NCI-H2081 treated with DMSO at 0.1 percent for 48 hours (cell line): ENCODE measurements at places on chromosomes 4 and X.

- no peak for DNase-seq
These were observed 79.7 kb upstream of the GNPDA2 start for GRCh38 chr4:44806071-44806470.

DNA sequence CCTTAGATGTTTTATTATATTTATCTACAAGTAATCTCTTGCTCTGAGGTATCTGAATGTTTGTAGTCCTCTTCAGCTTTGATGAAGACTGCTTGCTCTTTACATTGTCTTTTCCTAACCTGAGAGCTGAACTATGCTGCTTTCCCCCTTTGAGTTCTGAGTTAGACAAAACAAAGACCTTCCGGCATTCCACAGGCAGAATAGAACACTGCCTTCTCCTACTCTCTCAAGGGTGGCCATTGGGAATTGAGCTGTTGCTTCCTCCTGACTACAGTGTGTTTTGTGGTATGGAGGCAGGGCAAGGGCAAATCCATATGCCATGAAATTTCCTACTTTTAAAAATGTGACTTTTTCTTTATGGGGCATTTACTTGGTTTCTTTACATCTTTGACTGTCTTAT is 841.0 kb downstream of the FAM133A start:
- no peak for DNase-seq

DNA sequence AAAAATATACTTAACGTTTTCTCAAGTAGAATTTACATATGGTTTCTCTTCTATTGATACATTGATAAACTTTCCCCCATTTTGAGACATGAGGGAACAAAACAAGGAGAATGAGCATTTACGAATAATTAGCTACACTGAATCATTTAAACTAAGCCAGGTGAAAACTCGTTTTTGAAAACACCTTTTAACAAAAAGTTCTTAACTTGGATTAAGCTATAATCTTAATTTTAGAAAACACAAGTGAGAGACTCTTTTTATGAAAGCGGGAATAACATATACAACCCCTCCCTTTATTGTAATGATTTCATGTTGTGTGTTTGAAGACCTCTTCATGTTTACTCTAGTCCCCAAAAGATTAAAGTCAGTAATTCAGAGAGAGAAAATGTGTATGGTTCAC is 20.1 kb downstream of the PDLIM3 start:
- DNase-seq = no peak

- DNase-seq = no peak
These were observed 6.5 kb upstream of the PRKG2 start for GRCh38 chr4:81221303-81222081.

DNA sequence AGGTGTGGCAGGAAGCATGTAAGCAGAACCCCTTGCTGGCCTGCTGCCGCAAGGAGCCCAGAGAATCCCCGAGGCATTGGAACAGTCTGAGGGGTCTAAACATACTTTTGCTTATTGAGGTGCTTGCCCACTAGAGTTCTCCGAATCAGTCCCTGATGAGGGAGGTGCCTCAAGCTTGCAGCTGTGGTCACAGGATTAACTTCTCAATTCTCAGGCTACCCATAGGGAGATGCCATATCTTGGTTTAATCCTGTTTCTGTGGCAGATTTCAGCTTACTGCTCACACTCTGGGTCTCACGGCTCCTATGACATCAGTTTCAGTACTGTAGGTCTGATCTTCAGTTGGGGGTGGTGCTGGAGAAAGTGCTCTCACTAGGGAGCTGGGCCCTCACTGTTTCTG is 39.9 kb downstream of the CCNG2 start:
- no peak for DNase-seq

- DNase-seq = no peak
These were observed 4.5 kb downstream of the RAB9A start for GRCh38 chrX:13693341-13693961.

DNA sequence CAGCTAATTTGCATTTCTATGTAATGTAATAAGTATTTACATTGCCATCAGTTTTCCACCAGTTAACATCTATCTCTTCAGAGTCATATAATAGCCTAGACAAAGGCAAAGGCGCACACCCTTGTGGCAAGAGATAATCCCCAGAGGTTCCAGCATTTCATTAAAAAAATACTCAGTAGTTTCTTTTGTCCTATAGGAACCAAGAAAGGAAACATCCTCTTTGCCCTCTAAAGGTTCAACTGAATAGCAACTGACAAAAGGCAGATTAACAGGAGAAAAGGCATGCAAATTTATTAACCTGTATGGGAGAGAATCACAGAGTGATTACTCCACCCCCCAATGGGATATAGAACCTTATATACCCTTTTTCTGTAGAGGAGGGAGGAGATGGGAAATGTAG is 48.4 kb downstream of the MAGEB17 start:
- no peak for DNase-seq

GRCh38 chr4:168847771-168848502 is 162.1 kb downstream of the CBR4 start:
- no peak for DNase-seq

GRCh38 chrX:130106071-130106470 is 4.2 kb downstream of the ELF4 start:
- no peak for DNase-seq

DNA sequence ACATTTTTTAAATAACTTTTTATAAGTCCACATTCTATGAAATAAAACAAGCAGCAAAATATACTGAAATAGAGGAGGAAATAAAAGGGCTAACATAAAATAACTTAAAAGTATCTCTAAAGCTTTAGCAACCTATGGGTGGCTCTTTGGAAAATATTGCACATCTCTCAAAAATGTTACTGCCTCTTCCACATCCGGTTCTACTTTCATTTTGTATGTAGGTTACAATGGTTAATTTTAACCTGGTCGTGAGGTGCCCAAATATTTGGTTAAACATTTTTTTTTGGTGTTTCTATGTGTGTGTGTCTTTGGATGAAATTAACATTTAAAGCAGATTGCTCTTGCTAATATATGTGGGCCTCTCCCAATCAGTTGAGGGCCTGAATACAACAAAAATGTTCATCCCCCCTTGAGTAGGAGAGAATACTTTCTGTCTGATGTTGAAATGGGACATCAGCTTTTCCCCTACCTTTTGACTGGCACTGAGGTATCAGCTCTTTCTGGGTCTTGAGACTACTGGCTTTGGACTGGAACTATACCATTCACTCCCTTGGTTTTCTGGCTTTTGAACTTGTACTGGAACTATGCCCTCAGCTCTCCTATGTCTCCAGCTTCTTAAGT is 353.0 kb downstream of the ADAM29 start:
- DNase-seq = no peak

- DNase-seq = no peak
These were observed 11.3 kb downstream of the TXK start for GRCh38 chr4:48122756-48123155.

- no peak for DNase-seq
These were observed 902.7 kb upstream of the EPHA5 start for GRCh38 chr4:66572949-66573348.

DNA sequence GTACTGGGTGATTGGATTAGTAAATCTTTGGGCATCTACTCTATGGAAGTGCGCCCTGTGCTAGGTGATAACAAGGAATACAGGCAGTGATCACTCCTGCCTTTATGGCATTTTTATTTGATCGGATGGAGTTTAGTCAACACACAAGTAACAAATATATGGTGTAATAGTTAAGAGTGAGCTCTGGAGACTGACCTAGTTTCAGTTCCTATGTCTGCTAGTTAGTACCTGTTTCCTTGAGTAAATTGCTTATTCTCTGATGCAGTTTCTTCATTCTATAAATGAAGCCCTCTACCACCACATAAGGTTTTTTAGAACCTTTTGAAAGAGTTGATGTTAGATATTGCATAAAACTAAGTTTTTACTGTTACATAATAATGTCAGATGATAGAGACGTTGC is 134.6 kb downstream of the KDM6A start:
- no peak for DNase-seq

- no peak for DNase-seq
These were observed 39.5 kb downstream of the GUCY1A1 start for GRCh38 chr4:155706147-155706546.

DNA sequence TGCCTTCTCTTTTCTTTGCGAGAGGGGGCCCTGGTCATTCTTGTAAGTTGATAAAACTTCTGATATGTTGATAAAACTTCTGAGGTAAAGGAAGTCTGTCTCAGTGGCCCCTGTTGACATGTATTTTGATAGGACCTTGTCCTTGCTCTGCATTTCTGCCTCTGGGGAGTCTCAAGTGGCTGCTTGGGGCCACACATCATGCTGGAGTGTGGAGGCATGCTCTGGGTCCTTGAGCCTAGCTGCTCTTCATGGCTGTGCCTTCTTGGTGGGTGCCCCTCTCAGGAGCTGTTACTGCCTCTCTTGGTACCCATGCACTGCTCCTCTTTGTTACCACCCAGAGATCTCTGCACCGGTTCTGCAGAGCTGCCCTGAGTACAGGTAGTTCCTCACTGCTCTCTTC is 14.2 kb downstream of the NSD2 start:
- no peak for DNase-seq

DNA sequence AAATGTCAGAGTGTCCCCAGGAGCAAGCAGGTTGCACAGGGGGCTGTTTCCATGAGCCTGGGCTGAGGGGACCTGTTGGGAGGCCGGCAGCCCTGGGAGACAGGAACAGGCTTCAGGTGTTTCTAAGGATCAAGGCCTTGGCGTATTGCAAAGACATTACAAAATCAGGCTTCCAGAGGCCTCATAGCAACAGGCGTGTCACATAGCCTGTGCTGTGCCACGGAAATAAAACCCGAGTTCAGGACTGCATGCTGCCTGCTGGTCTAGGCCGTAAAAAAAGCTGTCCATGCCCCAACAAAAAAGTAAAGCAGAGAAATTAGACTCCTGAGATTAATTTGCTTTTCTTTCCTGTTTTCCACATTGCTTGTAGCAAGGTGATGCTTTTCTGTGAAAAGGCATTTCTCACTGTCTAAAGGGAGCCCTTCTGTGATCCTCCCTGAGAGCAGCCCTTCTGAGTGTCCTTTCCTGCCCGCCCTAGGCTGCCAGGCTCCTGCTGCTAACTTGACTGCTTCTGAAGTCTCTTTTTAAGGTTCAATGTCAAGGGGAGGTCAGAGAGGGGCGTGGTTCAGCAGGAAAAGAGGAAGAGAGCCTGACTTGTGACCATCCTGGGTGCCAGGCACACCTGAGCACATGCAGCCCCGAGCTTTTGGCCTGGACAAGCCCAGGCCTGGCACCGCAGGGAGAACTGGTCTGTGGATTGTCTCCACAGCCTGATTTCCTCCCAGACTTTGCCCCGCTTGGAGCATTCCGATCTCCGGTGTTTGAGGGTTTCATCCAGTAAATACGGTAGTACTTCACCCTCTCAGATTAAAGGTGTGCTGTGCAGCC is 21.3 kb downstream of the SHROOM2 start:
- DNase-seq = no peak

- no peak for DNase-seq
These were observed 13.3 kb upstream of the UBA6 start for GRCh38 chr4:67714248-67714583.

DNA sequence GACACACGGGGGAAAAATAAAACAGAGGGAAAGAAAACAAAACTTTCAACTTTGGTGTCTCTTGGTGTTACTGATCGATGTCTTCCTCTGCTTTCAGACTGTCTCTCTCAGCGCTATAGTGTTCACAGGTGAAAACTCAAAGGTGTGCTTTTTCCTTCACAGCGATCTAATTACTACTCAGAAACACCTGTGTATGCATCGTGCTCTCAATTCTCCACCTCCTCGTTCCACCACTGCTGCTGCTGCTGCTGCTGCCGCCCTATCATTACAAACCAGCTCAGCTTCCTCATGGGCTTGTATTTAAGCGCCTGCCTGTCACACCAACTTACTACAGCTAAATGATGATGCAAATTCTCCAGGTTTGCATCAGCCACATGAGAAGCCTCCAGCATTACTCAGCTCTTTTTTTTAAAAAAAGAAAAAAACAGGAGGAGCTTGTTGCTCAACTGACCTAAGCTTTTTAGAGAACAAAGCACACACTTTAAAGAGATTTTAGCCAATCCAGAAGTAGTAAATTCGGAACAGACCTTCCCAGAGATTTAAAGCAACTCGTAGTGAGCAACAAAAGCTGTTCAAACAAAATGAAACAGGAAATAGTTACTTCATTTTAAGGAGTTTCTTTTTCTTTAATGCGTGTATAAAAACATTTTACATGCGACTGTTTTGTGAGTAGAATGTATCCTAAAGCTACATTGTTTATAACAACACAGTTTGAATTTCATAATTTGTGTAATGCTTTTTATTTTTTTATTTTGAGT is at the start of gene SLC7A11:
TSS of gene SLC7A11 (minus strand) at position 274 of the 758 bp plus-strand sequence. CDS start 280 bp downstream, outside the sequence.
- DNase-seq = peak; percentile 84

DNA sequence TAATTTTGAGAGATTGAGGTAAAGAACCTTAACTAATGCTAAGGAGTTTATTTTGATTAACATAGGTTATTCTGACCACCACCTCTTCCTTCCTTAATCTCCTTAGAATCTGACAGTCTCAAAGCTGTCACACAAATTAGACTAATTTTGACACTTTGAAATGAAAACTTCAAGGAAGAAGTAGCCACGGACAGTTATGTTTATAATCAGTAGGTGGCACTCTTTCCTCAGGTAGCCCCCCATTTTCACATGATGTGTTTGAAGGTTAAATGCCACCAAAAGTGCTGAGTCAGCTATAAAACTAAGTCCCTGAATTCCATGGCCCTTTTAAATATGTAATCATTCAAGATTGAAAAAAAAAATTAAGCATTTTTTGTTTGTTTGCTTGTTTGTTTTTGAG is 22.4 kb downstream of the TMEM33 start:
- DNase-seq = no peak

GRCh38 chr4:139419388-139419914 is 34.5 kb upstream of the RAB33B start:
- DNase-seq = no peak

DNA sequence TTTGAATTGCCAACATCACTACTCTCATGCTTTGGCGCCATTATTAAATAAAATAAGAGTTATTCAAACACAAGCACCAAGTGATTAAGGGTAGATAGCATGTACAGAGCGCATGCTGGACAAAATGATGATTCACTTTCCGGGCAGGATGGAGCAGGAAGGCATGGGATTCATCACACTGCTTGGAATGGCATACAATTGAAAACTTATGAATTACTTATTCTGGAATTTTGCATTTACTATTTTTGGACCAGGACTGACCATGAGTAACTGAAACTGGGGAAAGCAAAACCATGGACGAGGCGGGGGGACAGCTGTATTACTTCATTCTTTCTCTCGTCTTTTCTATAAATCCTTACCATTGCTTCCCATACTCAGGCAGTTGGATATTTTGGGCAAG is 28.5 kb upstream of the FGF5 start:
- no peak for DNase-seq

DNA sequence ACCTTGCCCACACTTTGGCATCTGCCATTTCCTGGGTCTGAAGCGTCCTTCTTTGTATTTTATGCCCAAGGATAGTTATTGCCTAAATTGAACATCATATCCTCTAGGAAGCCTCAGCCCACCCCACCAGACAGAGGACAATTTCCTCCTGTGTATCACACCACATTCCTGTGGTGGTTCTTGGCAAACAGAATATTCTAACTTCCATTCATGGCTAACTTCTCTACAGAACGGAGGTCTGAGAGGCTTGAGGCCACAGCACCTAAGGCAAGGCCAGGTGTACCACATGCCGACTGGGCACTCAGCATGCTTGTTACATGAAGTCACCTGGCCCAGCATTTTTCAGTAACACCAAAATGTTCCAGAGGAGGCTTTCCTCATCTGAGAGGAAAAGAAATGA is 42.4 kb downstream of the CD99L2 start:
- no peak for DNase-seq

GRCh38 chr4:26145212-26145611 is 175.6 kb upstream of the RBPJ start:
- DNase-seq = no peak
